ENCODE measurements at places on chromosomes 6 and 20. TPM values are rescaled to one million over a fixed set of nuclear protein-coding genes. Genes with fewer than 3 reads are reported as not detected.

DNA sequence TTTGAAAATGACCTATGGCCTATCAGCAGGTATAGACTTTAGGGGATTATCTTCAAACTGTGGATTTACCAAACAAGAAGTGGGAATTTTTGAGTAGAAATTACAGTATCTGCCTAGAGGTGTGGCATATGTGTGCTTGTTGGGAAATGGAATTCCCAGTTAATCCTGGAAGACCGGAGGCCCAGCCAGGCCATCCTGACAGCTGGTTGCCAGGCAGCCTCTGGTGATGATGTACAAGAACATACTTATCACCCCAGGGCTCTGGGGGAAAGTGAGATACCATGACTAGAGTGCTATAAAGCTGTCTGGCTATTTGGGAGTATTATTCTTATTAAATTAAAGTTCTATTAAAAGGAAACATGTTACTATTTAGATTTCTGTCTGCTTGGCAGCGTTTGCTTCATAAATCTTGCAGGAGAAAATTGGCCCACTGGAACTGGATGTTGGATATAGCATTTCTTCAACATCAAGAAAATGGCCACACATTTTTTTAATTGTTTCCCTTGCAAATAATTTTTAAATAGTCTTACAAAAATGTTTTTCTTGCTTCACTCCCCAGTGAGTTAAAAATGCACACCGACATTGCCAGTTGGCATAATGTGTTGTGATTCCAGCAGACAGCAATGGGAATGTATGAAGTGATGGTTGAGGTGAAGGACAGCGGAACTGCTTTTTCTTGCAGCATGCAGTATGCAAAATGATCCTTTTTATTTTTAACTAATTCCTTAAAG, 187.8 kb downstream of the MYLK4 start:
- no peak for DNase-seq

- peak; percentile 79 for DNase-seq
Observed at GRCh38 chr20:51563486-51564332, 21.2 kb upstream of the NFATC2 start.

DNA sequence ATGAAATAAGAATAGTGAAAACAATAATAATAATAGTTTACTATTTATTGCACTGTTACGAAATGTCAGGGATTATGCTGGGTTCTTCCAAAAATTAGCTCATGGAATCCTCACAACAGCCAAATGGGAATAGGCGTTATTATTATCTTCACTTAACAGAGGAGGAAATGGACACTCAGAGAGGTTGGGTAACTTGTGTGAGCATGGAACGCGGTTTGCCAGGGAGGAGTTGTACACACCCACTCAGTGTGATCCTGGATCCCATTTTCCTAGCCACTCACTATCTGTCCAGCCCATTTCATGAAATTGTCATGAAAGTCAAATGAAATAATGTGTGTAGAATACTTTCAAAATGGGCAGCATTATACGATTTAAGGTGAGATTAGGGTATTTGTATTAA, 4.6 kb downstream of the NELFCD start:
- no peak for DNase-seq

GRCh38 chr20:37627060-37627766, 66.6 kb upstream of the CTNNBL1 start:
- DNase-seq: peak; percentile 81

- DNase-seq: no peak
Observed at GRCh38 chr20:62310757-62311121, 7.9 kb downstream of the ADRM1 start.

GRCh38 chr20:53635221-53635620, 41.6 kb upstream of the ZNF217 start:
- peak; percentile 32 for DNase-seq

Gene ASIP
- total RNA-seq: not detected

Gene LAMA4
- total RNA-seq: not detected
